CD8-positive, alpha-beta T cell (primary cell): ENCODE measurements at places on chromosomes 6 and 20. TPM values are rescaled to one million over a fixed set of nuclear protein-coding genes. Genes with fewer than 3 reads are reported as not detected.

The SPATA25 gene
- 0.64 TPM for total RNA-seq

DNA sequence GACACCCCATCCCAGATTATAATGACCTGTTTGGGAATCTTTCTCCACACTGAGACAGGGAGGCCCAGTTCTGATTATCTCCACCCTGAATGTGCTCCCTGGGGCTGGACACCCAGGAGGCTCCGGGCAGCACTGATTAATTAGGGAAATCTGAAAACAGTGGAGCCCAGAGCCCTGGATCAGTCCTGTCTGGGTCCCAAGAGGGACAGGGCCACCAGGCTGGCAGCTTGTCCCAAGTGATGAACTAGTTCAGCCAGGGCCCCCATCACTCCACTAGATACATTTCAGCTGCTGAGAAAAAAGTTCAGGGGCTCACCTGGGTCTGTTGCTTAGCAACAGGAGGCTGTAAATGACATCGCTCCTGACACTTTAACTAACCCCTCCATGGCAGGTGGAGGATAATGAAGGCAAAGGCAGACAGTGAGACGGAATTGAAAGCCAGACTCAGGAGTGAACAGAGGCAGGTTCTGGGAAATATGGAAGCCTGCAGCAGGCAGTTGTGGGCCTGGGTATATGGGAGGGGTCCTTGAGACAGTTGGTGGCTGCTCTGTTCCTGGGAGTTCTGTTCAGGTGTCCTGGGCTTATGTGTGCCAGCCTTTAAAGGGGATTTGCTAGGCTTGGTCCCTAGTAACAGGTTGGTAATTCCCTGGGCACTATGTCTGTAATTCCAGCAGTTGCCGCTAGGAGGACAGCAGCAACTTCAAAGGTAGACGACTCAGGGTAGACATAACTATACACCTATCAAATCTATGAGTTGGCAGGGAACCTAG is 78.3 kb upstream of the CTNNBL1 start:
- DNase-seq: peak; percentile 42

GRCh38 chr6:84764332-84765049 is at the start of gene TBX18:
Gene TBX18, minus strand, starts transcription at chr6:84764598. Its CDS starts 417 bp downstream, at chr6:84764181.
- no peak for DNase-seq

GRCh38 chr20:46062151-46062550 is 27.6 kb downstream of the NCOA5 start:
- no peak for DNase-seq

GRCh38 chr6:5335020-5335419 is 73.7 kb downstream of the FARS2 start:
- no peak for DNase-seq
